HuH-7.5 (cell line): ENCODE measurements at places on chromosomes 16 and 17.

GRCh38 chr16:11138769-11139325 lies 117.2 kb downstream of the SOCS1 start:
- DNase-seq = no peak

GRCh38 chr16:86129541-86129940 lies 230.6 kb downstream of the IRF8 start:
- no peak for DNase-seq

DNA sequence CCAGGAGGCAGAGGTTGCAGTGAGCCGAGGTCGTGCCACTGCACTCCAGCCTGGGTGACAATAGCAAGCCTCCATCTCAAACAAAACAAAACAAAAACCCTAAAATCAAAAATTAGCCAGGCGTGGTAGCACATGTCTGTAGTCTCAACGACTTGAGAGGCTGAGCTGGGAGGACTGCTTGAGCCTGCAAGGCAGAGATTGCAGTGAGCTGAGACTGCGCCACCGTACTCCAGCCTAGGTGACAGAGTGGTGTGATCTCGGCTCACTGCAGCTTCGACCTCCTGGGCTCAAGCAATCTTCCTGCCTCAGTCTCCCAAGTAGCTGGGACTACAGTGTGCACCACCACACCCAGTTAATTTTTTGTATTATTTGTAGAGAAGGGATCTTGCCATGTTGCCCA lies 87.6 kb downstream of the MYH11 start:
- DNase-seq = no peak

DNA sequence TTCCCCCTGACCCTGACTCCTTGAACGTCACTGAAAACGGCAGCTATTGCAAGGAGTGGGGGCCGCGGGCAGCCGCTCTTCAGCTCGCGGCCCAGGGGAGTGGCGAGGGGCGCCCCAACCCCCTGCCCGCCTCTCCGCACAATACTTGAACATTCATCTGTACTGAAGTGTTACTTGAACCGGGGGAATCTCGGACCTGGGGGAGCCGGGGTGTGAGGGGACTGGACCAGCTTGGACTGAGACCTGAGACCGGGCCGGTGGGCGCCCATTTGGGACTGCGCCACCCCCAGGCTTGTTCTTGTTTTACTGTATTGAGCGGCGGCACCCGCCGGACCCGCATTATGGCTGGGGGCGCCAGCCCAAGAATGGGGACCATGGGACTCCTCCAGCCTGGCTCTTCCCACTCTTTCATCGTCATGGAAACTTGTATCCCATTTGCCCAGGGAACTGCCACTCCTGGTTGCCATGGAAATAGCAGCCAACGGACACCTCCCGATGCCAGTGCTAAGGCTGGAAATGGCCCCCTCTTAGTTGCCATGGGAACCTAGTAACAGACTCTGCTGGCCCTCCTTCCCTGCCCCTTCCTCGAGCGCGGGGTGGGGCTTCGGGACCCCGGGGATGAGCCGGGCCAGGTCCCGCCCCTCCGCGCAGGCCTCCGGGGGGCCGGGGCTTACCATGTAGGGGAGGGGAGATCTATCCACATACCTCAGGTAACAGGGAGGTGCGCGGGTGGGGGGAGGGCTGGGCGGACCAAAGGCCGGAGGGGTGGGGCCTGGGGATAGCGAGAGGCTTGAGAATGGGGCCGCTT lies 805 bp upstream of the ORAI3 start:
- peak; percentile 47 for DNase-seq

DNA sequence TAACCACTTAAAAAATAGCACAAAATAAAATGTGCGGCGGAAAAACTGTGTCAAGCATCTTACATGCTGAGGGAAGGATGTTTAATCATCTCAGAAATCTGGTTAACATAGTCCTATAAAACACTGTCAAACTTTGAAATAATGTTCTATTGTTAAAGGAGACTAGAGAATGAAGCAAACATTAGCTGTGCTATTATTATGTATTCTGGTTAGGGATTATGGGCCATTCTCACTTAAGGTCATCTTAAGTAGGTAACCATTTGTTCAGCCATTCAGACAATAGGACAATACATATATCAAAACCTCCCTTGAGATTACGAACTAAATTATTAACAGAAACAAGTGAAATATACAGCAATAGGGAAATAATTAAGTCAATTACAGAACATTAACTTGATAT lies 24.7 kb downstream of the GRB2 start:
- no peak for DNase-seq

- DNase-seq = no peak
Observed at GRCh38 chr17:7435676-7436555, 681 bp downstream of the TMEM102 start.

DNA sequence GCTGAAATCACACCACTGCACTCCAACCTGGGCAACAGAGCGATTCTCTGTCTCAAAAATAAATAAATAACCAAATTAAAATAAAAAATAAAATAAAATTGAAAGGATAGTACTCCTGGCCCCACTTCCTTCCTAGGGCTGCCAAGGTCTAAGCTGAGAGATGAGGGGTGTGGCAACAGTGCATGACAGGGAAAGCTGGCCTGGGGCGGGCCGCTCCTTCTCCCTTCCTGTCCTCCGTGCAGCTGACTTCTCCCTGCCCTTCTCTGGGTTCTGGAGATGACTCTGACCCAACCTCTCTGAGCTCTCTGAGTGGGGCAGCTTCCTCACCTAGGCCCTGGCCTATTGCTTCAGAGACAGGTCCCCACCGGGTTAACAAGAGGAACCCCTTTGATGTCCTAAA lies 8.7 kb upstream of the SLC25A39 start:
- DNase-seq = no peak

DNA sequence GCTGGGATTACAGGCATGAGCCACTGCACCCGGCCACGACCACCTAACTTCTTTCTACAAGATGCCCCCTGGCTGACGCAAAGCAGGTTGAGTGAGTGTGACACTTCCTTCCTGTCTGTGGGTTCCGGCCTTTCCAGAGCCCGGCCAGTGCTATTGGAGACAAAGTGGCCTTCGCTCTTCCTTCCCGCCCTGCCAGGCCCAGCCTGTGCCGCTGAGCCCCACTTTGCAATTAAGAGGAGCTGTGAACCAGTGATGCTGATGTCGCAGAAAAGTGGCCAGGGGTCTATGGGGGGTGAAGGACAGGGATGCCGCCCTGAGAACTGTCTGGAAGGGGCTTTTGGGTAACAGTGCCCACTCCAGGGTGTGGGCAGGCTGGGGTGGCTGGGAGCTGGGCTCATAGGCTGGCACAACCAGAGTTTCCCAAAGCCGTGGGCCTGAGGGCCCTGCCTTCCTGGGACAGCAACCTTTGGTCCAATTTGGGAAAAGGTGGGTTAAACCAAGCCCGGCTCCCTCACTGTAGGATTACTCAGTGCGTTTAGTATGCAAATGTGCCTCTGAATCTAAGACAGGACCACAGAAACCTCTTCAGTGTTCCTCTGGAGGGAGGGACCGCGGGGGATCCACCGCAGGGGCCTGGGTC lies 174.9 kb downstream of the SEC14L1 start:
- DNase-seq = no peak

GRCh38 chr17:57485916-57486881 lies 229.9 kb downstream of the MSI2 start:
- DNase-seq = no peak

DNA sequence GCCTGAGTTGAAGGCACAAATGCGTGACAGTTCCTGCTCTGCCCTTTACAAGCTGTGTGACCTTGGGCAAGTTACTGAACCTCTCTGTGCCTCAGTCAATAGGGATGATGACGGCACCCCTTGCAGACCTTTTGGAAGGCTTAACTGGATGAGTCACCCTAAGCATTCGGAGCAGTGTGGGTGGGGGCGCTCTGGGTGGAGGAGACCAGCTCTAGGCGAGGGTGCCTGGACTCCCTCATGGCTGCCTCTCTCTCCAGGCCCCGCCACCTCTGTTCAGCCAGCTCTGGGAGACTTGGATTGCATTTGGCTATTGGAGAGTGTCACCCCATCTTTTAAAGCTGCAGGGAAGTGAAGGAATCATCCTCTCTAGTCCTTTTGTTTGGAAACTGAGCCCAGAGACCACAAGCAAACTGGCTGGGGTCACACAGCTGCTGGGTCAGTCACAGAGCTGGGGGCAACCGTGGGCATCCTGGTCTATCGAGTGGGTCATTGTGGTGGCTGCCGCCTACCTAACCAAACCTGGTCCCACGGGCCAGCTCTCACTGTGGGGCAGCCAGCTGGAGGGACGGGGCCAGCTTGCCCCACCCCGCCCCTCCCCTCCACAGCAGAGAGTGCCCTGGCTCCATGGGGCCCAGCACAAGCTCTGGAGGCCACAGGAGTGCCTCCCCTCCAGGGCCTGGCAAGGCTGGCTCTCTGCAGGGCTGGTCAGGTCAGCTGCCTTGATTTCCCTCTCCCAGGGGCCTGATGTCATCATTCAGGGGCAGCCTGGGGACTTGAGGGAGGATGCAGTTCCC lies 20.2 kb upstream of the GSE1 start:
- DNase-seq = no peak

- DNase-seq = no peak
Observed at GRCh38 chr17:20262226-20263114, 204.9 kb downstream of the LGALS9B start.

- no peak for DNase-seq
Observed at GRCh38 chr17:57016764-57017116, 38.8 kb downstream of the SCPEP1 start.

DNA sequence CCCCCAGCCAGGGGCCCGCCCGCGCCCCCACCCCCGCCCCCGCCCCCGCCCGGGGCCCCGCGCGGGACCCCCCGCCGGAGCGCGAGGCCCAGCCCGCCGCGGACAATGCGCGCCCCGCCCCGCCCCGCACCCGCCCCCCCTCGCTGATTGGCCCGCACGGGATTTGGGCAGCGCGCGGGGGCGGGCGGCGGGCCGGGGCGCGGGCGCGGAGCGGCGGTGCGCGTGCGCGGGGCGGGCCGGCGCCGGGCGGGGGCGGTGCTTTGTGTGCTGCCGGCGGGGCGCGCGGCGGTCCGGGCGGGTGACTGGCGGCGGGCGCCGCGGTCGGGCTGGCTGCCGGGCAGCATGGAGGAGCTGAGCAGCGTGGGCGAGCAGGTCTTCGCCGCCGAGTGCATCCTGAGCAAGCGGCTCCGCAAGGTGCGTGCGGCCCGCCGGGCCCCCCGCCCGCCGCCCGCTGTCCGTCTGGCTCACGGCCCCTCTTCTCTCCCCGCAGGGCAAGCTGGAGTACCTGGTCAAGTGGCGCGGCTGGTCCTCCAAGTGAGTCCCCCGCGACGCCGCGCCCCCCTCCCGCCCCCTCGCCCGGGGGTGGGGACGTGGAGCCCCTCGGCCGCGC lies at the start of gene CBX2:
Gene CBX2 (plus strand): TSS at position 255 of the 610 bp plus-strand sequence. CDS start 88 bp downstream, at position 343.
- peak; percentile 95 for DNase-seq

DNA sequence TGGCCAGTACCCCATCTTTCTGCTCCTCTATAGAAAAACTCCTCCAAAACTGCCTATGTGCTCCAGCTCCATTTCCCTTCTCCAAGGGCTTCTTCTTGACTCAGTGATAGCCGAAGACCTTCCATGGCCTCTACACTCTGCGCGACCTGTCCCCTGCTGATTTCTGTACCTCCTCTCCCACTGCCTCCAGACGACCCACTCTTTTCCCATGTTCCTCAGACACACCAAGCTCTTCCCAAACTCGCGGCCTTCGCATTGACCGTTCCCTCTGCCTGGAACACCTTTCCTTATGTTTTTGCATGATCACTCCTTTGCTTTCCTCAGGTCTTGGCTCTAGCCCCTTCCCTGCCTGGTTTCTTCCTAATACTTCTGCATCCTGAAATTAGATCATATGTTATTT lies 255.6 kb upstream of the SDK2 start:
- no peak for DNase-seq

GRCh38 chr17:3528403-3528851 lies 29.2 kb downstream of the TRPV3 start:
- no peak for DNase-seq

GRCh38 chr17:37797206-37797605 lies 52.3 kb upstream of the HNF1B start:
- no peak for DNase-seq

GRCh38 chr17:79146562-79146961 lies 71.9 kb downstream of the ENGASE start:
- DNase-seq = no peak

DNA sequence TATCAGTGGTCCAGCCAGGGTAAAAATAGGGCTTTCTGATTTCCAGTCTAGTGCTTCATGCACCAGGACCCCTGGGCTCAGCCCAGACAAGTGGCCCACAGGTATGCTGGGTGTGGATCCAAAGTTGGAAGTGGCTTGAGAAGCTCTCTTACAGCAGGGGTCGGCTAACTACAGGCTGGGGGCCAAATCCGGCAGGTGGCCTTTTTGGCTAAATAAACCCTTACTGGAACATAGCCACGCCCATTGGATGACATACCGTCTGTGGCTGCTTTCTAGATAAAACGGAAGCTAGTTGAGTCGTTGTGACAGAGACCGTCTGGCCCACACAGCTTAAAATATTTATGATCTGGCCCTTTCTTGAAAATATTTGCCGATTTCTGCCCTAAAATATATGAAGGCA lies 119.0 kb upstream of the CDC42EP4 start:
- no peak for DNase-seq

DNA sequence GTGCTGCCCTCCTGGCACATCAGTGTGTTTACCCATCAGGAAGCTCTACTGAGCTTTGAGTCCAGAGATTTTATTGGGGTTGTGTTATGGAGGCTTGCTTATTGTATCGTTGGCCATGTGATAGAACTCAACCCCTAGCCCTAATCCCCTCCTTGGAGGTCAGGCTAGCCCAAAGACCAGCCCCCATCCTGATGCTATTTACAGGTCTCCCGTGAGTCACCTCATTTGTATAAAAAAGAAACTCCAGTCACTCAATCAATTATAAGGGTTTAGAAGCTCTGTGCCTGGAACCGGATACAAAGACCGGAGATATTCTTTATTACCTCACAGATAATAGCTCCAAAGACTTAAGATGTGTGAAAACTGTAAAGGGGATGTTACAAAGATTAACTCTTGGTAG lies 405.9 kb downstream of the CNTNAP4 start:
- DNase-seq = no peak

DNA sequence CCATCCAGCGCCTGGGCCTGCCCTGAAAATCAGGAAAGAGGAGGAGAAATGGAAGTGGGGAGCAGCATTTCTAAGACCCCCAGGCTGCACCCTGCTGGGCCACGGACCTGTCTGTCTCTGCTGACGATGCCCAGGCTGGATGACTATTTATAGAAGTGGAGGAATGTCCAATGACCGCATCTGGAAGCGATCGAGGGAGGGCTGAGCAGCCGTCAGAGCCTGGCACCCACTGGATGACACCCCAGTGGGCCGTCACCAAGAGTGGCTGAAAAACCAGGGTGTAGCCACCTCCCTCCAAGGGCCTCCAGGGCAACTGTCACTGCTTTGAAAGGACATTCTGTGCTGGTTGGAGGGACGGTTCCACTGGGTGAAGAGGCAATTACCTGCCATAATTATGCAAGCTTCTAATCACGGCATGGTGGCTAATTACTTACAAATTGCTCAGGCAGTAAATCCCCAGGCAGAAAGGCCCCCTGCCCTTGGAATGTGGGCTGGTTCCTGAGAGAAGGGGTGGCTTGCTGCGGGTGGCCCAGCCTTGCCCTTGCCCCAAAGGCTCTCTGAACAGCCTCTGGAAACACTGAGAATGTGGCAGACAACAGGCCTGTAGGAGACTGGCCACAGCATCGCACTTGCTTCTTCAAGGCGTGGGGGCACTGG lies 332.1 kb downstream of the C16orf95 start:
- DNase-seq = no peak
